HFFc6 (cell line): ENCODE measurements at places on chromosomes 12 and 14. TPM values are rescaled to one million over a fixed set of nuclear protein-coding genes. Genes with fewer than 3 reads are reported as not detected.

KRT72 gene
- total RNA-seq, result not detected in 3 replicates

KRT82 gene
- not detected in 2 replicates for total RNA-seq

LTBP2 gene
- 114 to 153 TPM (median 118 TPM) in 3 replicates for total RNA-seq

IQSEC3 gene
- total RNA-seq, result not detected in 3 replicates

CLEC4C gene
- total RNA-seq, result not detected in 2 replicates

TAS2R42 gene
- total RNA-seq, result not detected in 3 replicates

CMKLR1 gene
- total RNA-seq, result not detected in 3 replicates

ZNF384 gene
- total RNA-seq, result 32.8 to 41.4 TPM (median 36.8 TPM) in 3 replicates

AVPR1A gene
- not detected in 3 replicates for total RNA-seq

TMEM132C gene
- total RNA-seq, result not detected in 2 replicates

KCNJ8 gene
- 1.4 and 8.7 TPM in 2 replicates for total RNA-seq

TMEM63C gene
- total RNA-seq, result not detected in 3 replicates

CEP170B gene
- 29.9 to 33.7 TPM (median 31.2 TPM) in 3 replicates for total RNA-seq

LMNTD1 gene
- total RNA-seq, result 0.26 and 0.29 TPM in 2 replicates

RNASE3 gene
- total RNA-seq, result not detected in 2 replicates

CATSPERB gene
- total RNA-seq, result not detected in 3 replicates
